ENCODE measurements at places on chromosomes 2 and 18.

DNA sequence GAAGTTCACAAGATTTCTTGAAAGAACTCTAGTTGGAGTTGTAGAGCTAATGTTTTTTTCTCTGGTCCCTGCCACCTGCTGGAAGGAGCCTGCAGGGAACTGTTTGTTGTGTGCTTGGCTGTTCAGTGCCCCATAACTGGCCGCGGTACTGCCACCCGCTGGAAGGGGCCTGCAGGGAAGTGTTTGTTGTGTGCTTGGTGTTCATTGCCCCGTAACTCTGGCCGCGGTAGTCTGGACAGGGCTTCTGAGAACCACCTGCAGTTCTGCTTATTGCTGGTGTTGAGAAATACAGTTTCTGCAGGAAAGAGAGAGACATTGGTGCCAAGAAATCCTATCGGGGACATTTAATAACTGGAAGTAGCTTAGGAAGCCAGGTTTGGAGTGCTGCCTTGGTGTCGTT is 58.1 kb downstream of the AGAP1 start:
- DNase-seq, result no peak

- DNase-seq, result no peak
Measured at GRCh38 chr2:56295666-56296065, 111.9 kb downstream of the CCDC85A start.

- DNase-seq, result no peak
Measured at GRCh38 chr2:6442252-6442985, 423.3 kb downstream of the CMPK2 start.

GRCh38 chr2:25711675-25712354 is 38.4 kb upstream of the DTNB start:
- DNase-seq, result no peak

GRCh38 chr2:16650287-16651249 is 15.1 kb downstream of the CYRIA start:
- no peak for DNase-seq

DNA sequence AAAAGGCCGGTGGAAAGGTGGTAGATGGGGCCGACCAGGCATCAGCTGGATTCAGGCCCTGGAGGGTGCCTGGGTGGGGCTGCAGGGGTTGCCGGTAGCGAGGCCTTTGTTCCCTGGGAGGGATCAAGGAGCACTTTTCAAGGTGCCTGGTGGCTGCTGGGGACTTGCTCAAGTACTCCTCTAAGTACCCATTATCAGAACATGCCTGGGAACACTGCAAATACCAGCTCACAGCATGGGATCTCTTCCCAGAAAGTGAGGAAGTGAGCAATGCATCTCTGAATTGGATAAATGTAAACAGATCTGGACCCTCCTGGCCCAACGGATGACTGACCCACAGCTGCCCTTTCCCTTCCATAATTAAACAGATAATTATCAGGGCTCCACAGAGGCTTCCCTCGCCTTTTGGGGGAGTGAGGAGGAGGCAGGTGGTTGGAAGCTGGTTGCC is 210.5 kb downstream of the SH3RF3 start:
- DNase-seq, result no peak

GRCh38 chr2:193461431-193461934 is 1266.8 kb upstream of the TMEFF2 start:
- DNase-seq, result no peak
